ENCODE measurements at places on chromosomes 3 and 15.

DNA sequence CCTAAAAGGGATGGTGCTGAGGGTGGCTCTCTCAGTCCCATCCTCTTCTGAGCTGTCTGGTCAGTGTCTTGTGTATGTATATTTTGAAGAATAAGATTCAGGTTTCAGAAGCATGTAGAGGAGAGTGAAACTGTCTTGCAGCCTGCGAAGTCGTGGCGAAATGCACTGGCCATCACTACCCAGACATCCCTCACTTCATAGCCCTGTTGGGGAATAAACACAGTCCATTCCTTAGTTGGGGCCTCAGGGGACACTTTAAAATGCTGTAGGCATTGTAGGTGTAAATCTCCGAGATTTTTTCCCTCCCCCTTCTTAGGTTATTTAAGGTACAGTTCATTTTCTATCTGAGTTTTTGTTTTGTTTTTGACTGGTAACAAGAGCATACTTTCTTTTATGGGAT lies 93.8 kb downstream of the DNASE1L3 start:
- DNase-seq: no peak

GRCh38 chr3:126063358-126063965 lies 20.5 kb downstream of the SLC41A3 start:
- DNase-seq: no peak

GRCh38 chr15:64651601-64652191 lies 123.7 kb downstream of the RBPMS2 start:
- no peak for DNase-seq

- DNase-seq: no peak
Observed at GRCh38 chr3:48077815-48078214, 61.6 kb upstream of the MAP4 start.

GRCh38 chr3:12898290-12898964 lies 57.1 kb upstream of the RPL32 start:
- DNase-seq: no peak

DNA sequence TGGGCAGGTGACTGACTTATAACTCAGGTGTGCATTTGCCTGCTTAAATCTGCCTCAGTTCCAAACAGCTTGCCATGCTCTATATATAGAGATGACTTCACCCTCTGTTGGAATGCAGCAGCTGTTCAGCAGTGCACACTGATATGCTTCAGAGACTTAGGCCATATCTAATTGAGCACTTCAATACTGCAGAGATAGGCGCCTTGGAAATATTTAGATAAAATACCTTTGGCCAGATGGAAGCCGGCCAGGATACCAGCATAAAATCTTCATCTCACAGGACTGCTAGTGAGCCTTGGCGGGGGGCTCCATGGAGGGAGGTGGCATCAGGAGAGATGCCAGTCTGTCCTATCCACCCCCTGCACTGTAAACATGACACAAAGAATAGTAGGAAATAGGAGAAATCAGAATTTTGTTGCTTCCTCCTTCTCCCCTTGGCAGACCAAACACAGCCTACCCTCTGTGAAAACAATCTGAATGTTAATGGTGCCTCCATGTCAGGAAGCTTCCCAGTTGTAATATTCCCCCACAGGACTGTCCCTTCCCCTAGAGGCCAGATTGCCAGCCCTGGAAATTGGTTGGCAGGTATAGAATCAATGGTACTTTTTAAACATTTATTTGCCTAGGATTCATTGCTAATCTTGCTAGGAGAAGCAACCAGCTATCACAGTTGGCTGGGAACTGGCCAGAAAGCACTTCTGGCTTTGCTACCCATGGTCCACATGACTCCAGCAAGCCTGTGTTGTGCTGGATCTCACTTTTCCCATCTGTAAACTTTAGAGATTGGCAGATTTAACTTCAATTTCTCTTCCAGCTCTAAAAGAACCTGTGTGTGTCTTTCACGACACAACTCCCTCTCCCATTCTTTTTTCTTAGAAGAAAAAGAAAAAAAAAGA lies 215.5 kb upstream of the KCNMB2 start:
- DNase-seq: no peak

DNA sequence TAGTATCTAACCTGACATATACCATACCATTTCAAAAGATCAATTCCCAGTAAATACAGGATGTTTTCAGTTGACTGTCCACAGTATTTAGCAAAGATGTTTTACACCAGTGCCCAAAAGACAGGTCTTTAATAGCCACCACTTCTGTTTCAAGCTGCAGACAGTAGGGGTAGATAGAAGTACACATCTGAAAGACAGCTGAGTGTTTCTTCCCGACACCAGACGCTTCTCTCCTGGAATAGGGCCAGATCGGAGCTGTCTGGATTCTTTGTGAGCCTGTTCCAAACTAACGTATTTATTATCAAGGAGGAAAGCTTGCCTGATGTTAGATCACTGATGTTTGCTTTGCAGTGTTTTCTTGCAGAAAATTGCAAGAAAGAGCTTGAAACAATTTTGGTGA lies 136.1 kb upstream of the RBMS3 start:
- DNase-seq: no peak

- DNase-seq: no peak
Observed at GRCh38 chr3:34053626-34054025, 255.2 kb downstream of the PDCD6IP start.

GRCh38 chr3:177221744-177222143 lies 24.5 kb upstream of the TBL1XR1 start:
- DNase-seq: no peak

DNA sequence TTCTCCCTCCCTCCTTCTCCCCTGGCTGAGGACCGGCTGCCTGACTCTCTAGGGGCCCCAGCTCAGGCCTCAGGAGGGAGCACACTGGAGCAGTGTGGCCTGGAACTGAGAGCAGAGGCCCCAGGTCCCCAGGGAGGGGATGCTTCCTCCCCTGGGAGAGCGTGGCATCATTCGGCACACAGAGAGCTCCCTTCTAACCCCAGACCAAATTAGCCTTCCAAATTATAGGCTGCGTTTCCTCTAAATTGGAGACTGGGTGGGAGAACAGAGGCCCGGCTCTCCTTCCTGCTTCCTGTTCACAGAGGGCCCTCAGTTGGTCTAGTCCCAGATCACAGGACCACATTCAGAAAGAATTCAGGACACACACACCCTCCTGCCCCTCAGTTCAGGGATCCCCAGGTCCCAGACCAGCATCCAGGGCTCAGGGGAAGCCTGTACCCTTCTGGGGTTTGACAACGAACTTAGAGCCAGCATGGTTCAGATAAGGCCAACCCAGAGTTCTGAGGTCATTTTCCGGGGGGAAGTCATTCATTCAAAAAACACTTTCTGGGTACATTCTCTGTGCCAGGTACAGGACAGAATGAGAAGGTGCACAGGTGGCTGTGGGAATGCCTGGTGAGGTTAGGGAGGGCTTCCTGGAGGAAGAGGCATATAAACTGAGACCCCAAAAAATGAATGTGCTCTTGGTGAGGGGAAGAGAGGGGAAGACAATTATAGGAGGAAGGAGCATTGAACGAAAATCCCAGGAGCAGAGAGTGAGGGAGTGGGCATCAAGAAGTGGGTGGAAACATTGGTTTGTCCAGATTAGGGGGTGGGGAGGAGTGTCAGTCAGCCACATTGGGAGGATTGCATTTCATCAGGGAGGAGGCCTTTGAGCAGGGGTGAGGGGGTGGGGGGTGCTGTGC lies 28.4 kb upstream of the RPL29 start:
- DNase-seq: no peak

DNA sequence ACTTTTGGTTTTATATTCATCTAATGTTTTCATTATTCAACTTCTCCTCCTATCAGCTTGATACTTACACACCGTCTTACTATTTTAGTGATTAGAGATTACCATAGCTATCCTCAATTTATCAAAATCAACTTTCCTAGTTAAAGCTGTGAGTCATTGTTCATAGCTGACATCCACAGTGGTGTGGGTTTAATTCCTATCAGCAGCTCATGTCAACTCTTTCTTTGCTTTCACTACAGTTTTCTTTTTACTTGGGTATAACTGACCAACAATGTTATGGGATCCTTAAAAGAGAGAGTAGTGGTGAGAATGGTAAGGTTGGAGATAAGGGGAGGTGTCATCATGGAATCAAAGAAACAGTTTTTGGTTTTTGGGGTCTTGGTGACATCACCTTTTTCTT lies 112.7 kb downstream of the NFKBIZ start:
- DNase-seq: no peak
